COLO829 (cell line): ENCODE measurements at places on chromosomes 2 and 18.

DNA sequence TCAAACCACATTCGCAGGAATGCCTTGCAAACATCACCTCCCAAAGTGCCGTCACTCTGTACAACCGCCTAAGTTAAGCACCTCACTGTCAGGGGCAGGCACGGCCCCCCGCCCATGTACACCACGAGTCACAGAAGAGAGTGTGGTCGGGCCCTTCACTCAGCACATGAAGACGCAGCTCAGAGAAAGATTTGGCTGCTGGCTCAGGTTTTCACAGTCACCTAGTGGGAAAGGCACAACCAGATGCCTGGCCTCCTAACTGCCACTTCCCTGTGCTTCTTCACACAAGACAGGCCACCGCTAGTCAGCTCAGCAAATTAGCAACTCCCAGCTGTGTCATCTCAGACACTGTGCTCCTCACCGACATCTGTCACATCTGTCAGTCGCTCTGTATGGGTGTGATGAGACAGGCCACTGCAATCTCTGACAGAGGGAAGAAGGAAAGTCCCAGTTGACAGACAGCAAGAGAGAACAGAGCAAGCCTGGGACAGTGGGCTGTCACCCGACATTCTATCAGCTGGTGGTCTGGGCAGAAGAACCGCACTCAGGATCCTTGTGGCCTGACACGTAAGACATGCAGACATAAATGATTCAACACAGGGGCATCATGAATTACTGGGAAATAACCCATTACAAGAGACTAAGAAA, 60.8 kb downstream of the CRACDL start:
- no peak for DNase-seq

- DNase-seq: no peak
Measured at GRCh38 chr2:155115846-155116245, 417.4 kb downstream of the KCNJ3 start.

GRCh38 chr2:39996653-39997080, 217.6 kb upstream of the THUMPD2 start:
- DNase-seq: no peak

DNA sequence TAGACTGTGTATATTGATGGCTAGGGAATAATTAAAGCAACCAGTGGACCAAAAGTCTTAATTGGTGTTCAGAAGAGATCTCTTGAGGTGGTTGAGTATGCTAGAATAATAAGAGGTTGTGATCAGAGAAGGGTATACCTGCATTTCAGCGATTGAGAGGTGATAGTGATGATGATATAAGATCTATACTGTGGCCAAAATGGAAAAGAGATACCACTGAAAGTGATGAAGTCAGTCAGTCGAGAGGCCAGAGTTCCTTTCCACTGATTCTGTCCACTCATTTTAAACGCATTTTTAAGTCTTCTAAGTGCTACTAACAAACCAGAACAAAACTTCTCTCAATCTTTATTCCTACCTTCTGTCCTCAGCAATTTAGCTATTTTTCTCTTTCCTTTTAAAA, 32.9 kb downstream of the ACTR3 start:
- DNase-seq: no peak

DNA sequence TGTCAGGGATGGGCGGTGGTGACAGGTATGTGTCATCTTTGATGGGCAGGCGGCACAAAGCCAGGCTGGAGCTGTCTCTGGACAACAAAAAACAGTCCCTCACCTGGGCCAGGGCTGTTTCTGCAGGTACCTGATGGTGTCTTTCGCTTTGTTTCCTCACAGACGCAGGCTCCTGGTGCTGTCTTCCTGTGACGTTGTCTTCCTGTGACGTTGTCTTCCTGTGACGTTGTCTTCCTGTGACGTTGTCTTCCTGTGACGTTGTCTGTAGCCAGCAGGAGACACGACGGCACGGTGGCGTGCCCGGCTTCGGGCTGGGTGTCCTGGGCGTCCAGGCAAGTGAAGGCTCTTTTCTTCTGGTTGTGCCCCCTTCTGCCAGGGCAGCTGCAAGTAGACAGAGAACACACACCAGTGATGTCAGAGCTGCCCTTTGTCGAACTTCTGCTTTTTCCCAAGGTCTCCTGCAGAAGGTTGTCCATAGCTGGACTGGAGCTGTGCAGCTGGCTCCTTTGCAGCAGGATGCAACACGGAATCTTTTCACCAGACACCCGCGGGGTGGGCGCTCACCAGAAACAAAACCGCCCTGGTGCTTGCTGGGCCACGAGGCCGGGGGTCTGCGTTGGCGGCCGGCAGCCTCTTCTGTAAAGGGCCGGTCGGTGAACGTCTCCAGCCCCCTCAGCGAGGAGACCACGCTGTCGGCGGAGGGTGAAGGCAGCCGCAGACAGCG, 21.1 kb downstream of the GPR35 start:
- DNase-seq: no peak

DNA sequence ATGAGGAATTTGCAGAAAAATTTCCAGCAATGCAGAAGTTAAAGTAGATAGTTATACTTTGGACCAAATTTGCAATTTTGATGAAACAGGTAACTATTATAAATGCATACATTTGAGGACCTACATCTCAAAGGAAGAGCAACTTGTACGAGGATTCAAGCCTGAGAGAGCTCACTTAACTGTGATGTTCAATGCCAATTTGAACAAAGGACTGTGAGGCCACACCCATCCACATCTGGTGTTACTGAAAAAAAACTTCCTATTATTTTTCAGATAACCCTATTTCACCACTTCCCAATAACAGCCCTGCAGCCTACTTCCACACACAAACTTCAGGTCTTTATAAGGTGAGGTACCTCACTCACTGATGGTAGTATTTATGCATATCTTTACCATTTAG, 203.5 kb upstream of the NABP1 start:
- DNase-seq: no peak

GRCh38 chr2:238381341-238382115, 45.2 kb upstream of the ASB1 start:
- DNase-seq: no peak

- no peak for DNase-seq
Measured at GRCh38 chr2:164203131-164203530, 418.2 kb downstream of the GRB14 start.

GRCh38 chr2:36473230-36473629, 117.7 kb downstream of the CRIM1 start:
- no peak for DNase-seq

DNA sequence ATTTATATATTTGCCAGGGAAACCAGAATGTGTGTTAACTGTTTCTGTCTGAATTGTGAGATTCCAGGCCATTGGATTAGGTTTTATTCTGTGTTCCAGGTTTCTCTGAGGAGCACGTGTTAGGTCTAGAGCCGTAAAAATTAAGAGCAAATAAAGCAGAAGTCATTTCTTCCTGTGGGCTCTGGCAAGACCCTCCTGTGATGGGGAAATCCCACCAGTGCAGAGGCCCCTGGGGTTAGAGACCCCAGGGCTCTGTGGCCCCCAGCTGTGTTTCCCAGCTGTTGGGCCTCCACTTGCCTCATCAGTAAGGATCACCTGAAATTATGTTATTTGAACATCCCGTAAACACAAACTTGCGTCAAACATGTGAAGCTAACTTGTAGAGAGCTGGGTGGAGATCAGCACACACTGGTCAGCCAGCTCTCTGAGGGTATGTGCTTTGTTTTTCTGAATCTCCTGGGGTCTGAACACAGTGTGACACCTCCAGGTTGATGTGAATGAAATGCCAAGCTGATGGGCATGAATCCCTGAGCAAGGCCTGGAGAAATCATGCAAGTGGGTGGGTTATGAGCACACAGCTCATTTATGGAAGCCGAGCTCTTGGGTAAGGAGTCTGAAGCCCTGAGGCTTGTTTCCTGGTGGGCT, 50.3 kb downstream of the HK2 start:
- no peak for DNase-seq

GRCh38 chr2:66688951-66689350, 254.0 kb downstream of the MEIS1 start:
- no peak for DNase-seq

GRCh38 chr2:26444236-26444635, 33.7 kb downstream of the OTOF start:
- no peak for DNase-seq

- no peak for DNase-seq
Measured at GRCh38 chr2:234858145-234858544, 93.7 kb upstream of the SH3BP4 start.

DNA sequence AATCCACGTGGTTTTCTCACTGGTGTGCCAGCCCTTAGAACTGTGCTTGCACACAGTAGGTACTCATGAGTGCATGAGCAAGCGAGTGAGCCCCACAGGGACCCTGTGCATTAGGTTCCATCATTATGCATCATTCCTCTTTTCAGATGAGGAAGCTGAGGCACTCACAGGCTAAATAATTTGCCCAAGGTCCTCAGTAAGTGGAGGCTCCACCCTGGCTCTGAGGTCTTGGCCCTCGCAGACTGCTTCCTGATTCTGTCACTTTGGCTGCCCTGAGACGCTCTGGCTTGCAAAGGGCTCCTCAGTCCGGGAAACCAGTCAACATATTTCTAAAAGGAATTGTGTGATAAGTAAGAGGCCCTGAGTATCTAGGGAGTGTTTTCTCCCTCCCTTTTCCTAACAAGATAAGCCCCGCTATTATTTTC, 71.7 kb downstream of the IL1R2 start:
- DNase-seq: no peak

DNA sequence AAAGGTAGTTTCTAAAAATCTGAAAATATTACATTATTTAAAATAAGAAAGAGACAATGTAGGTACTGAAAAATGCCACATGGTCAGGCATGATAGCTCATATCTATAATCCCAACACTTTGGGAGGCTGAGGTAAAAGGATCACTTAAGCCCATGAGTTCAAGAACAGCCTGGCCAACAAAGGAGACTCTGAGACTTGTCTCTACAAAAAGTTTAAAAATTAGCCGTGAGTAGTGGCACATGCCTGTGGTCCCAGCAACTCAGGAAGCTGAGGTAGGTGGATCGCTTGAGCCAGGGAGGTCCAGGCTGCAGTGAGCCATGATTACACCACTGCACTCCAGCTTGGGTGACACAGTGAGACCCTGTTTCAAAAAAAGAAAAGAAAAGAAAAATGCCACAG, 21.8 kb downstream of the ATAD2B start:
- no peak for DNase-seq

GRCh38 chr2:133972786-133973185, 281.1 kb upstream of the MGAT5 start:
- no peak for DNase-seq

GRCh38 chr2:120330946-120331822, 14.8 kb upstream of the INHBB start:
- peak; percentile 24 for DNase-seq

DNA sequence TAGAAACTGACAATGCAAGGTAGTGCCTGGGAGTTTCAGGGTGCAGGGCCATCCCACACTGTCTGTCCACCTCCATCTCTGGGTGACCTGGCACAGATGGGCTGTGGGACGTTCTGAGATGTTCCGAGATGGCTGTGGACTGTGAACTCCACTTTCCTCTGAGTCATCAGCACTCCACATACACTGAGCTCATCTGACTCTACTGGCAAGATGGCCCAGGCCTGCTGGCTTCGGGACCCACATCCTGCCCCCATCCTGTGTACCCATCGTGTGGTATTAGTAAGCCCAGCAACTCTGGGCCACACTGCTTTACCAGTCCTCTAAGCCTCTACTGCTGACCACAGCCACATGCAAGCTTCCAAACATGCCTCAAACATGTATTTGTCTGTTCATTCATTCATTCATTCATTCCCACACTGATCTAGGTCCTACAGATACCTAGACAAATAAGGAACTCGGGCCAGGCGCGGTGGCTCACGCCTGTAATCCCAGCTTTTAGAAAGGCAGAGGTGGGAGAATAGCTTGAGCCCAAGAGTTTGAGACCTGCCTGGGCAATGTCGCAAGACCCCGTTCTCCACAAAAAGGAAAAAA, 124.8 kb upstream of the CXCR4 start:
- no peak for DNase-seq

DNA sequence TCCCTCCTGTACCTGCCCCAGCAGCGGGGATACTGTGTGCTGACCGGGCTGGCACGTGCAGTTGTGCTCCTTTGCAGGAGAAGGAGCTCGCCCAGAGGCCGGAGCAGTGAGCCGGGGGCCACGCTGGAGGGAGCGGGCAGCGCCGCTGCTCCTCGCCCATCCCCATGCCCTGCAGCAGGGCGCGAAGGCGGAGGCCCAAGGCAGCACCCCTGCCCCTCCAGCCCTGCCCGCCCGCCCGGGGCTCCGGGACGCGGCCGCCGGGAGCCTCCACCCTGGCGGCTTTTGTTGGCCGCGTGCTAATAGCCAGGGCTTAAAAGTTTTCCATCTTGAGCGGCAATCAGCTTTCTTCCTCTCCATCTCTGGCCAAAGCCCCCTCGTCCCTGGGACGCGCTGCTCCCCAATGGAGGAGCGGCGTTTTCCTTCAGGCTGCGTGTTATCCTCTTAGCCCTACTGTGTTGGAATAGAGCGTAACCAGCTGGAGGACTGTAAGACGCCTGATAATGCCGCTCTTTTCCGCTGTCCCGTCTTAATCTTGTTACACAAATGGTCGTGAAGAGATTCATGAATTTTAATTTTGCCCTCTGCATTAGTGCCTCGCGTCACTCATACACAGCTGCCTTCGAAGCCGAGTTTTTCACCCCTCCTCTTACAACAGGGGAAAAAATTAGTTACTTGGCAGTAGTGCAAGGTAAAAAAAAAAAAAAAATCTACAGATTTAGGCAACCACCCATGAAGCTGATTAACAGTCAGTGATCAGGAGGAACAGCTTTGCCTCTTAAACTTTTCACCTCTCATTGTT, 172.9 kb upstream of the SIX3 start:
- DNase-seq: no peak

- no peak for DNase-seq
Measured at GRCh38 chr2:45745231-45745630, 93.8 kb downstream of the PRKCE start.

- no peak for DNase-seq
Measured at GRCh38 chr2:26591619-26592505, 49.3 kb downstream of the CIB4 start.

DNA sequence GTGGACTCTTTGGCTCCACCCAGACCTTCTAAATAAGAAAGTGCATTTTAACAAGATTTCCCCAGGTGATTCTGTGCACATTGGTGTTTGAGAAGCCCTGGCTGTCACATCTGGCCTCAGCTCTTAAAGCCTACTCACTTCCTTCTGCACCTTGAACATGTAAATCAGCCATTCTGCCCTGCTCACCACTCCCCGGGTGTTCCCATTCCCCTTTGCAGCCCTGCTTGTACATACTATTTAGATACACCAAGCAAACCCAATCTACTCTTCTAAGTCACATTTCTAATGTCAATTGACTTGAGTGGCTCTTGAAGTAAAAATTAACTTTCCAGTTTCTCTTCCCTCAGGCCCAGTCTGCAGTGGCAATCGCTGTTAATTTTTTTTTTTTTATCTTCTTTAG, 13.1 kb upstream of the SCN1A start:
- DNase-seq: no peak

DNA sequence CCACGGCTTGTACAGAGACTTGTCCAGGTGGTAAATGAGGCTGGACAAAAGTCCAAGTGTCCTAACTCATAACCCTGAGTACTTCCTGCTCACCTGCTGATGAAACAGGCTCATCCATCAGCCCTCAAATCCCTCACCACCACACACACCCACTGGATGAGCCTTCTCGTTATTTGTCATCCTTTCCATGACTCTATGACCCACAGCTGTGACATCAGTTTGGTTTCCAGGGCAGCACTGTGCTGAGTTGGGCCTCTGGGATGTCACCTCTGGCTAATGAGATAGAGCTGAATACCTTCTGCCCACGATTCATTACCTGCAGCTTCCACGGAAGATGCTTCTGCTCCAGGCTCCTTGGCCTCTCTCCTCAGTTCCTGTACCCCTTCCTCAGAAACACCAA, 39.4 kb downstream of the SLC14A2 start:
- no peak for DNase-seq

GRCh38 chr2:132636346-132636745, 33.7 kb downstream of the LYPD1 start:
- no peak for DNase-seq
